ENCODE measurements at places on chromosomes 6 and 20. TPM values are rescaled to one million over a fixed set of nuclear protein-coding genes. Genes with fewer than 3 reads are reported as not detected.

The WFDC12 gene
- not detected for total RNA-seq

The CYP24A1 gene
- not detected for total RNA-seq

The SAYSD1 gene
- 10.4 TPM for total RNA-seq

The COL12A1 gene
- total RNA-seq: 1.1 TPM

The TULP1 gene
- not detected for total RNA-seq

The RNF144B gene
- 12.2 TPM for total RNA-seq

Measured in SK-MEL-5 (cell line).